T-helper 2 cell (primary cell): ENCODE measurements at places on chromosomes 4 and X.
A peak's percentile ranks its signal among the peaks of the same experiment; 100 is the strongest.

DNA sequence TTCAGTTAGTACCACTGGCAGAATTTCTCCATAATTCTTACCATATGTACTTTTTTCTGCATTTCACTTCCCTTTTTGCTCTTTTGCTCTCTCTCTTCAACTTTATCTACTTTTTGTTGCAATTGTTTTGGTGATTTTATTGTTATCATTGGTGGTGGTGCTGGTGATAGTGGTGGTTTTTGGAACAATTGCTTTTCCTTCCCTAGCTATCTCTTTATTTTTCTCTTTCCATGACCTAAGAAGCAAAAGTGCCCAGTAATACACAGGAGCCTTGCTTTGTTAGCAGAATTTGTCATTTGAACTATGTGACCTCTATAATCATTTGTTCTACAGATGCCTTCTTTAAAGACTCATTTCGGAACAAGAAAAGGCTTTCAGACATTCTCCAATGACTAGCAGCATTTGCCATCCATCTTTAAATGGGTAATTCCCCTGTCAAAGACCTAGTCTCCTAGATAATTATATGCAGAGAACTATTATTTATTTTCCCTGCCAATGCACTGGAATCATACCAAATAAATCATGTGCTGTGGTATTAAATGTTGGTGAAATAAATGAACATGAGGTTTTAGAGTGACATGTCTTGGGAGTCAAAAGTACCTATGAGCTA, 154.5 kb downstream of the GASK1B start:
- no peak for DNase-seq

DNA sequence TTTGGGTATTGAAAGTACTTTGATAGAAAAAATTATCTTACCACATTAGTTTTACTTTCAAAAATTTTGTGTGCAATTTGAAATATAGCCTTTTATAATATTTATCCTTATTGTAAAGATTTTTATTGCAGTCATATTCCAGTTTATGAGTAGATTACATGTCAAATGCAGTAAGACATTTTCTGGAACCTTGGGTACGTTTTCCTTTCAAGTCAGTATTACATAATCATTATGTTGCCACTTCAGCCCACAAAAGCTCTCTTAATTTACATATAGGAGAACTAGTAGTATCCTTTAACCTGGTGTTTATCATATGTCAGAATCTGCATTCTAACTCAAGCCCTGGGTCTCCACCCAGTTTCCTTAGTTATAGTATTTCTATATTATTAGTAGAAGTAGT, 98.5 kb downstream of the CENPC start:
- no peak for DNase-seq

DNA sequence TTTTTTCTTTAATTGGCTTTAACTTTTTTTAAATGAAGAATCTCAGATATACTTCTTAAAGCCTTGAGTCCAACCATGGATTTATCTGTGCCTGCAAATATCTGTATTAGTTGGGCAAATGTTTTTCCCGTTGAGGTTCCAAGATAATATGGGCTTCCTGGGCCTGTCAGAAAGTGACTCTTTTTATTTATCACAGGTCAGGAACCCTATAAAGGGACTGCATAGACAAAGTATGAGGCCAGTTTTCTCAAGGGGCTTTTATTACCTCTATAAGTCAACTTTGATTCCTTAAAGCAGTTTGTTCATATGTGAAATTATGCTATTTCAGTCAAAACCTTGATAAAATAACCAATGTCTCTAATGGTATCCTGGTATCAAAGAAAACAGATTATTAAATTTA, 80.2 kb upstream of the BMP2K start:
- no peak for DNase-seq

DNA sequence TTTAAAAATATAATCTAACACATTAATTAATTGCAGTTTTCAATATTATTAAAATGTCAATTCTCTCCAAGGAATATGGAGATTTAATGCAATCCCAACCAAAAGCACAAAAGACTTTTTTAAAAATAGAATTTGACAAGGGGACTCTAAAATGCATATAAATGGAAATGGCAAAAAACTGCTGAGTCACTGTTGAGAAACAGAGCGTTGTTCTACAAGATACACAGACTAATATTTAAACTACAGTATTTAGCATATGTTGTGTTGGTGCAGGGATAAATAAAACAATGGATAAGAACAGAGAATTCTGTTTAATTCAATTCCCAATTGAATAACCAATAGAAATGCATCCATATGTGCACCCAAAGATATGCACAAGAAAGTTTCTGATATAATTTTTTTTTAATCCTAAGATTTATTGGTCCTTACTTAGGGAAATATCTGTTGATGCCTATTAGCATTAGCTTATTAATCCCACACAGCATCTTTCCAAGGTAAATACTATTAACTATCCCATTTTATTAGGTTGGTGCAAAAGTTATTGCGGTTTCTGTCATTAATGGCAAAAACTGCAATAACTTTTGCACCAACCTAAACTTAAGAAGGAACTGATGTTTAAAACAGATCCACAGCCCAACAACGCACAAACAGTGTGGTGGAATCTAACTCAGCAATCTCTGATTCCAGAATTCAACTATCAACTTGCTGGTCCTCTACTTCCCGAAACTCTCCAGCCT, 86.8 kb upstream of the VEGFC start:
- no peak for DNase-seq

DNA sequence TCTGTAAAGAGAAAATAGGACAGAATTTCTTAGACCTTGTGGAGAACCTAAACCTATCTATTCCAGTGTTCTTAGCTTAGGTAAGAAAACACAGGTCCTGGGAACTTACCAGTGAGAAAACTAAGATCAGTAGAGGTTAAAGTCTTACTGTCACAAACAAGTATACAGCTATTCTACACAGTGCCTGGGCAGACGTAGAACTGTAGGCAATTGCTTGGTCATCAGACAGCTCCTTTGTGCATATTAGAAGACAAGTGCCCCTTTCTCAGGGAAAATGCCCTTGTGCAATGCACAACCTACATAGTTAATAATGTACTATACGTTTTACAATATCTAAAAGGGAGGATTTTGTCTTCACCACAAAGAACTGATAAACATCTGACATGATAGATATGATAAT, 86.6 kb upstream of the JADE1 start:
- DNase-seq = no peak

DNA sequence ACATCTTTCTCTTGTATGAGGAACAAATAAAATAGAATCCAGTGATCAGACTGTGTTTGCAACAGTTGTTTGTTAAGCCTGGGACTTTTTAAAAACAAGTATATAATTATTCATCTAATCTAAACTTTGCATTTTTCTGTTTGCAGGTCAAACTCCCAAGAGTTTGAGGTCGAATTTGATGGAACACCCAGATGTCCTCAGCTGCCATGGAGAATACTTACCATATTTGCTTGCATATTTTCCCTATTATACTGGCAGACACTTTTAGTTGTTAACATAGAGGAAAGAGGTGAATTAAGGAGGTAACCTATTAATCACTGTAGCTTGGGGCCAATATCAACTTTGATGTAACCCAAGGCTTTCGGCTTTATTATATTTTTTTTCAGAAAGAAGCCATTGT, 401.5 kb upstream of the DIPK2B start:
- no peak for DNase-seq

DNA sequence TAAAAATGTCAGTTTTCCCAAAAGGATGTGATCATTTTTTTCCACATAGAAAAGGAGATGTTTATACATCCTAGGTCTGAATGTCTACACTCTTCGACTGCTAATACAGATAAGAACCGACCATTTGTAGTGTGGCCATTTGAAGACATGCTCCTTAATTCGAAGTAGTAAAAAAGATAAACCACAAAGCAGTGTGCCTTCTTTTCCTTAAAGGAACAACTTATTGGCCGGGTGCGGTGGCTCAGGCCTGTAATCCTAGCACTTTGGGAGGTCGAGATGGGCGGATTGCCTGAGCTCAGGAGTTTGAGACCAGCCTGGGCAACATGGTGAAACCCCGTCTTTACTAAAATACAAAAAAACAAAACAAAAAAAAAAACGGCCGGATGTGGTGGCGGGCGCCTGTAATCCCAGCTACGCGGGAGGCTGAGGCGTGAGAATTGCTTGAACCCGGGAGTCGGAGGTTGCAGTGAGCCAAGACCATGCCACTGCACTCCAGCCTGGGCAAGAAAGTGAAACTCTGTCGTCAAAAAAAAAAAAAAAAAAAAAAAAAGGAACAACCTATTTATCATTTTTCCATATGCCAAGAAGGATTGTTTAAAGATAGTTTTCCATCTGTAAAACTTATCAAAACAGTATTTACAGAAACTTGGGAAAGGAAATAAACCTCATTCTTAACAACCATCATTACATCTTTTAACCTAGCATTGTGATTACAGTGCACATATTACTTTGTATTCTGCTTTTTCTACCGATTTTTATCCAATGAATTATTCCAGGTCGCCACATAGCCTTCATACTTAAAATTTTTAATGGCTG, 2.6 kb downstream of the INTS6L start:
- peak; percentile 50 for DNase-seq

- no peak for DNase-seq
These were observed 317.1 kb upstream of the BMP3 start for GRCh38 chr4:80713409-80713808.

DNA sequence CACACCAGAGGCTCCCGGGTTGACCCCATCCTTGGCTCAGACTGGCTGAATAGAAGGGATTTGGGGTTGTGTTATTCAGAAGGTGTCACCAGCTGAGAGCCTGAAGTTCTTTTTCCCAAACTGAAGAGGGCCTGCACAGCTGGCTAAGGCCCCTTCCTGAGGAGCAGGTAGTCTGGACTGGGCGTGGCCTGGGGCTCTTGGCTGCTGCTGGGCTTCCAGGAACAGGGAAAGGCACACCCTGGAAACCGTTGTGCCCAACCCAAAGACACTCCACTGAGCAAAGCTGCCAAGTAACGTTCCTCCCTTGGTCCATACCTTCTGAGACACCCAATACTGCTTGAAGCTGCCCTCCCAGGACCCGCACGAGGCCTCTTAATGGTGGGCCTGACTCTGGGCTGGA, 8.3 kb upstream of the CXCR3 start:
- DNase-seq = no peak

DNA sequence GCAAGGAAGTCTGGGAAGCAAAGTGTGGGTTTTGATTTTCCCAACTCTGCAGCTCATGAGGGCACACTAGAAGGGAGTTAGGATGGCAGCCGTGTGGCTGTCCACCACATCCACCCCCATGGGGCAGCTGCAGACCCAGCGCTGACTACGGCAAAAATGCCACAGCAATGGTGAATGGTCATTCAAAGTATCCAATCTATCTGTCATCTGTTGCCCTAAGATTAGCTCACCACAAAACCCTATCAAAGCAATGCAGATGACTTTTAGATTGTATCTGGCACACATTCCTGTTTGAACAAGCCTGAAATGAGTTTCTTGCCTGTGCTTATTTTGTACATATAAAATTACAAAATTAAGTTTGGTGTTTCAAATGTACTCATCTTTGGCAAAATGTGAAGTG, 29.7 kb upstream of the HPSE start:
- peak; percentile 43 for DNase-seq

DNA sequence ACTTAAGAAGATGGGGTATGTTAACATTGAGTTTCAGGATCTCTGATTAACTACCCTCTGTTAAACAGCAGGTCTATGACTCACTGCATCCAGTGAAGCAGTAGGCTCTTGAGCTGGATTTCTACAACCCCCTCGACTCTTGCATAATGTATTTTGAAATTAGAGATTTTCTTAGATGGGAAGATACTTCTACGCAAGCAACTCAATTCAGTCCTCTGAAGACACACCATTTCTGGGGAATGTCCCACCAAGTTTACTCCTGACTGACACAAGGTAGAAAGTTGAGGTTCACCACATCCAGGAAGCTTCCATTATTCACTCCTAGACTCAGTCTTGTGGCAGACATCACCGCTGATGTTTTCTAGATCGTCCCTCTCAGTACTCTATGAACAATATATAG, 12.9 kb downstream of the PALLD start:
- DNase-seq = no peak

- DNase-seq = no peak
These were observed 24.4 kb downstream of the GAB1 start for GRCh38 chr4:143360838-143361625.

DNA sequence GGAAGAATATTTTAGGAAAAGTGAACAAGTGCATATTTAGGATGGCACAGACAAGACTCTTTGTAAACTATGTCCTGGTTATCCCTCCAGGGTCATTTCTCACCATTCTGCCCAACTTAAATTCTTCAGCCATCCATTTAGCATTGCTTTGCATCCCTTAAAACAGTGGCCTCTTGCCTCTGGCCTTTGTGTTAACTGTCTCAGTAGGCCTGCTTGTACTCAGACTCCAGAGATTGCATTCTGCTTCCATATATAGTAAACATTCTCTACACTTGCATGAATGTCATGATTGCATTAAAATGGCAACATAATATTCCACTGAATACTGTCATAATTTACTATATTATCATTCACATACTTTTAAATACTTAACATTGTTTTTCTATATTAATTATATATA, 43.2 kb downstream of the NR3C2 start:
- DNase-seq = no peak

- no peak for DNase-seq
These were observed 102.3 kb downstream of the ANKRD50 start for GRCh38 chr4:124610211-124610610.

DNA sequence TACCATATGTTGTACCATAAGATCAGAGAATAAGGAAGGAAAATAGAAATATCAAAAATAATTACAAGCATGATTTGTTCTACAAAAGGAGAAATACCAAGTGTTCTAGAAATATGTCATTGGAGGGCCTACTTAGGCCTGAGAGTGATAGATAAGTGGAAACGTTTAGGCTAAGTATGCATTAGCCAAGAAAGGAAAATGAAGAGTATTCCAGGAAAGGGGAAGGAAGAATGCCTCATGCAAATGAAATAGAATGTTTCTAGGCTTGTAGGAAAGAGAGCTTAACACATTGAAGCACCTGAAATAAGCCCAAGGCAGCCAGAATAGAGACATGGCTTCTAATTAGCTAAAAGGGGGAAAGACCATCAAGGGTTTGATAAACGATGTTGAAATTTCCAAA, 595.7 kb upstream of the ATOH1 start:
- DNase-seq = no peak

- DNase-seq = no peak
These were observed 97.8 kb upstream of the USP9X start for GRCh38 chrX:40987413-40987812.

GRCh38 chr4:8647626-8648025, 55.1 kb downstream of the CPZ start:
- DNase-seq = no peak

- no peak for DNase-seq
These were observed 856 bp downstream of the SAT1 start for GRCh38 chrX:23783589-23784469.

DNA sequence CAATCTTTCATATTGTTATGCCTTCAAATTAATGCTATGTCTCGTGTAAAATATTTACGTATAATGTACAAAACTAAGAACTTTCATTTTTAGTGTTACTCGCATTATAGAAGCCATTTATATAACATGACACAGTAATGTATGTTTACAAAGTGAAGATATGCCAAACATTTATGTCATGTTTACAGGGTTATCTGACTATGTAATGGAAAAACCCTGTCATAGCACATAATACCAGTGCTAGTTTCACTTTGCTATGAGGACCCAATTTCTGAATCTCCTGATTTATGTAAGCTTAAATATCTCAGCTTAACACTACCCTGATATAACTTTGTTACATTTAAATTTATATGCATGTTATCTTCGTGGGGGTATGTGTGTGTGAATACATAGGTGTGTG, 233.1 kb downstream of the FAT4 start:
- no peak for DNase-seq

GRCh38 chr4:94660614-94661013, 97.1 kb upstream of the BMPR1B start:
- no peak for DNase-seq

GRCh38 chrX:129783291-129783713, 3.6 kb downstream of the SASH3 start:
- no peak for DNase-seq
